ENCODE measurements at places on chromosomes 4 and X. TPM values are rescaled to one million over a fixed set of nuclear protein-coding genes. Genes with fewer than 3 reads are reported as not detected.

- no peak for DNase-seq
Measured at GRCh38 chrX:29487714-29488113, 727.6 kb upstream of the MAGEB2 start.

- DNase-seq, result no peak
Measured at GRCh38 chr4:136571315-136571714, 961.0 kb downstream of the PCDH18 start.

DNA sequence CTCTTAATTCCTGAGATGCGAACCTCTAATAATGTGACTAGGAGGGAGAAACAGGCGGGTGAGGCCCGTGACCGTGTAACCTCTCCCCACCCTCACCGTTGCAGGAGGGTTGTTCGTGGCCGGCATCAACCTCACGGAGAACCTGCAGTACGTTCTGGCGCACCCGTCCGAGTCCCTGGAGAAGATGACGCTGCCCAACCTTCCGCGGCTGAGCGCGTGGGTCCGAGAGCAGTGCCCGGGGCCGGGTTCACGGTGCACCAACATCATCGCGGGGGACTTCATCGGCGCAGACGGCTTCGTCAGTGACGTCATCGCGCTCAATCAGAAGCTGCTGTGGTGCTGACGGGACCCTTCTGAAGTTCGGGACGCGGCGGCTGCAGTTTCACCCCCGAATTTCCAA lies 17.8 kb downstream of the PLCXD1 start:
- DNase-seq, result no peak

- no peak for DNase-seq
Measured at GRCh38 chr4:8557151-8558076, 22.8 kb upstream of the GPR78 start.

SPP1 gene
- total RNA-seq, result not detected

POU3F4 gene
- not detected for total RNA-seq

Measured in LHCN-M2 (cell line).